ENCODE measurements at places on chromosomes 3 and 15.

GRCh38 chr3:46410669-46411068 lies 3.6 kb downstream of the CCRL2 start:
- DNase-seq, result no peak

- DNase-seq, result no peak
These were observed 66.3 kb downstream of the FHIT start for GRCh38 chr3:61184956-61185355.

DNA sequence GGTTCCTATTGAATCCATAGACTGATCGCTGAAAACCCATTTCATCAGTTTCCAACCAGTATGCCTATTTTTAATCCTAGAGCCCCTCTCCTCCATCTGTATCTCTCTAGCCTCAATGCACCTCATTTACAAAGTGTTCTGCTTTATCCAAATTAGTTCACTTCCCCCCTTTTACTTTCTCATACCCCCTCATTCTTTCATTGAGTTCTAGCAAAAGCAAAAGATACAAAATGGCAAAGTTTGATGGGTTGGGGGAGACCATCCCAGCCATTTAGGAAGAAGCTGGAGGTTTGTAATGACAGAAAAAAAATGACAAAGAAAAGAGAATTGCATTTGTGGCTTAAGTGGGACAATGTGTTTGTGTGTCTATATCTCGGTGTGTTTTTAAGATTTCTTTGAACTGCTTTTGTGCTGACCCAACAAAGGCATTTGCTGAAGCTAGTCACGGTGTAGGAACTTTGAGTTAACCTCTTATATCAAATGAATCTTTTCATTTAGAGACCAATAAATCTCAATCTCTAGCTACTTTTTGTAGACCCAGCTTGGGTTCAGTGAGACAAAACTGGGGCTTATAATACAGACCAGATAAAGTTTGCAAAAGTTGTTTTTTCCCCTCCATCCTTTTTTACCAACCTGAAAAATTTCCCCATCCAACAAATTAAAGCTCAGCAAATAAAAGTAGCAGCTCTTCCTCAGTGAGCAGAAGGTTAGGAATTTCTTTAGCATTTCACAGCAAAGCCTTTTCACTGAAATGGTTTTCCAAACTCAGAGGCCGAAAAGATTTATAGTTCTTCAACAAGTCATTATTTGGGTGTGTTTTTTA lies 18.7 kb downstream of the NR2F2 start:
- DNase-seq, result no peak

DNA sequence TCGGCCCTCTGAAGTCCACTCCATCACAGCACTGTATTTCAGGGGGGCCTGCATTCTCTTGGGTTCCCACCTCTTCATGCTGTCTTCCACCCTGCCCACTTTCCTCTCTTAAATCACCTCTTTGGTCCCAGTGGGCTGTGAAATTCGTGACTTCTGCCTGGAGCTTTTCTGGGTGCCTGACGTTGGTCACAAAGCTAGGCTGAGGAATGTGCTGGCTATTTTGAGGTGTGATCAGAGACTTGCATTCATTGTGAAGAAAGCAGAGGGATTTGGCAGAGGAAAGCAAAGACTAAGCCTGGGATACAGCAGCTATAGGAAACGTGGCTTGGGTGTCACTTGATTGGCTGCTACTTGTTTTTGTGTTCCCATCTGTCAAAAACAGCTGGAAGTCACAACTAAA lies 202.5 kb downstream of the SATB1 start:
- no peak for DNase-seq

DNA sequence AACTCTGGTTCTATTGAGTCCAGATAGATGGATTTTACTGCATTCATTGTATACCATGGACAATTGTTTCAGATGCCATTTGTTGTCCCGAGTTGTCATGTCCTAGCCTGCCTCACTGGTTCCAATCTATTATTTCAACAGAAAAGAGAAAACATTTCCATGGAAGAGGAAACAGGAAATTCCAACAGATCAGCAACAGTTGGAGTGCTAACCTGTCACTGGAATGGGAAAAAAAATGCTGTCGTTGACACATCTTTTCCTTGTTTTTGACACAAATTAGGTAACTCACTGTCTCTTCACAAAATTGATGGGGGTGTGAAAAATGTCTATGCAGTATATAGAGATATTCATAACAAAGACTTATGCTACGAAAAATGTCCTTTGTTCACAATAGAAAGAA lies 432.0 kb upstream of the TBL1XR1 start:
- no peak for DNase-seq

DNA sequence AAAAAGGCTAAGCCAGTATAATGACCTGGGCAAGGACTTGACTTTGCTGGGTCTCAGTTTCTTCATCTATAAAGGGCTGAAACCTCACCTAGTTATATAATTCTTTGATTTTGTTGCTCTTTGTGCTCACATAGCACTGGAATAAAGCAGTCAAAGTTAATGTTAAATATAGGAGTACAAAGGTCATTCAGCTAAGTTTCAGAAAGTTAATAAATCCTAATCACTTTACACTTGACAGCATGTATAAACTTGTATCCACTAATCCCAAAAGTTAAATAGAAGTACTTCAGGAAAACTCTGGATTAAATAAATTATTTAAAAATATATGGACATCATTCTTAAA lies 33.9 kb downstream of the PLCL2 start:
- DNase-seq, result no peak

- DNase-seq, result no peak
These were observed 36.7 kb downstream of the CFAP44 start for GRCh38 chr3:113404637-113405036.

DNA sequence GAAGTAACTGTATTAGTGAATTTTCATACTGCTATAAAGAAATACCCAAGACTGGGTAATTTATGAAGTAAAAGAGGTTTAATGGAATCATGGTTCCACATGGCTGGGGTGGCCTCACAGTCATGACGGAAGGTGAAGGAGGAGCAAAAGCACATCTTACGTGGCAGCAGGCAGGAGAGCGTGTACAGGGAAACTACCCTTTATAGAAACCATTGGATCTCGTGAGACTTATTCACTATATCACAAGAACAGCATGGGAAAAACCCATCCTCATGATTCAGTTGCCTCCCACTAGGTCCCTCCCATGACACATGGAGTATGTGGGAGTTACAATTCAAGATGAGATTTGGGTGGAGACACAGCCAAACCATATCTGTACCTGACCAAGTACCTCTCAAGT lies 812.3 kb upstream of the ALCAM start:
- DNase-seq, result no peak

- no peak for DNase-seq
These were observed 109.6 kb upstream of the TOPAZ1 start for GRCh38 chr3:44132061-44132460.

DNA sequence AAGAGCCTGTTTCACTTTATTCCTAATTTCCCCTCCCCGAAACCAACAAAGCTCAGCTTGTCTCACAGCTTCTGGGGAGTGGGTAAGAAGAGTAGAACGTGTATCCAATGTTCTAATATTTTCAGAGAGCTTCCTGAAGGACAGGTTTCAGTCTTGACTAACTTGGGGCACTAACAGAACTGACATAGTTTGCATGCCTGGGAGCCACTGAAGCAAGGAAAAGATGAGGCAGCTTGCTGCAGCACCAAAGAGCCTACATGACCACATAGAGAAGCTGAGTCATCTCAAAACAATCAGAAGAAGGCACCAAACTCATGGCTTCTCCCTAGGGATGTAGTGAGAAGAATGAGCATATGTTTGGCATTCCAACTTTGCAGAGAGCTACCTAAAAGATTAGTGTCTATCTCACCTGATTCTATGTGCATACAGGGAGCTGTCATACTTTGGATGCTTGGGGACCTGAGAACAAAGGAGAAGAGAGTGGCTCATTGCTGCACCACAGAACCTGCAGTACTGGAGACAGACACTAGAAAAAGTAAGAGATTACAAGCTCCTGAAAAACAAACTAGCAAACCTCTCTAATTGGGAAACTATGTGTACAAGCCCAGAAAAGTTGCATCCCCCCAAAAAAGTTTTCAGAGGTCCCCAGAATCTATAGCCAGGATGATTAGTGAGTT lies 86.9 kb downstream of the DCLK3 start:
- DNase-seq, result no peak

DNA sequence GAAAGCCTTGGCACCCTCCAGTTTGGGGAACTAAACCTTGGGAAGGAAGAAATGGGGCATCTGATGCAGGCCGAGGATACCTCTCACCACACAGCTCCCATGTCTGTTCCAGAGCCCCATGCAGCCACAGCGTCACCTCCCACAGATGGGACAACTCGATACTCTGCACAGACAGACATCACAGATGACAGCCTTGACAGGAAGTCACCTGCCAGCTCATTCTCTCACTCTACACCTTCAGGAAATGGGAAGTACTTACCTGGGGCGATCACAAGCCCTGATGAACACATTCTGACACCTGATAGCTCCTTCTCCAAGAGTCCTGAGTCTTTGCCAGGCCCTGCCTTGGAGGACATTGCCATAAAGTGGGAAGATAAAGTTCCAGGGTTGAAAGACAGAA lies 7.7 kb downstream of the MAP1A start:
- DNase-seq, result no peak

DNA sequence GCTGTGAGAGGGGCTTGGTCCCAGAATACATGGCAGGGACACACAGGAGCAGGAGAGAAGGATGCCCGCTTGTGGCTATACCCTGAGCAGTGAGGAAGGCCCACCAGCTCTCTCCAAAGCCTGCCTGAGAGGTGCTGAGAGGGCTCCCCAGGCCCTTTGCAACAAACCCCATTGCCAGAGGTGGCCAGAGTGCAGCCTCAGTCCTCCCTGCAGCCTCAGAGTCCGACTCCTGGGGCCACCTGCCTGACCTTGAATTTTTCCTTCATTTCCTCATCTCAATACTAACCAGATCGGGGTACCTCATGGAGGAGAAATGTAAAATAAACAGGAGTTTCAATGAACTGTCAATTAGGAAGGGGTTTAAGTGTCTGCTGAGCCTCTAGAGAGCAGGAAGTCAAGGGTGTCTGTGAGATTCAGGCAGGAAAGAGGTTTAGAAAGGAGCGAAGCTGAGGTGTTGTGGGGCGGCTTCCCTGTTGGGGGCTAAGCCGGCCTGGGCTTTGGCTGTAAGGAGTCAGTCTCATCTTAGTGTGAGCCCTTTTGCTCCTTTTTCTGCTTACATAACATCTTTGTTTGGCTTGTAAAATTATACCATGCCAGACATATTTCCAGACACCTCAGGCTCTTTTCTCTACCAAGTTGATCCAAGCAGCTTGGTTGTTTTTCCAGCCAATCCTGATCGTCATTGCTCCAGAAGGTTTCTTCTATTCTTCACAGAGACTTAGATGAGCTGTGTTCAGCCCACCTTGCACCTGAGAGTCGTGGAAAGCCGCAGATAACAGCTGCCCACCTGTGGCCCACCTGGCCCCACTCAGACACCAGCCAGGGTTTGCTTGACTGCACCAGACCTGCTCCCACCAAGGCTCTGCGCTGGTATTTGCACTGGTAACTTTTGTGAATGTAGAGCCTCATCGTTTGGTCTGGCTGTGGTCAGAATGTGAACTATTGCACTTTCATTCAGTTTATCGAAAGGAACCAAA lies 36.7 kb downstream of the CMTM7 start:
- DNase-seq, result no peak

- DNase-seq, result peak; percentile 40
These were observed 31.1 kb downstream of the FAM174B start for GRCh38 chr15:92624401-92624991.

- no peak for DNase-seq
These were observed 657.2 kb downstream of the MAGI1 start for GRCh38 chr3:65381496-65382010.

DNA sequence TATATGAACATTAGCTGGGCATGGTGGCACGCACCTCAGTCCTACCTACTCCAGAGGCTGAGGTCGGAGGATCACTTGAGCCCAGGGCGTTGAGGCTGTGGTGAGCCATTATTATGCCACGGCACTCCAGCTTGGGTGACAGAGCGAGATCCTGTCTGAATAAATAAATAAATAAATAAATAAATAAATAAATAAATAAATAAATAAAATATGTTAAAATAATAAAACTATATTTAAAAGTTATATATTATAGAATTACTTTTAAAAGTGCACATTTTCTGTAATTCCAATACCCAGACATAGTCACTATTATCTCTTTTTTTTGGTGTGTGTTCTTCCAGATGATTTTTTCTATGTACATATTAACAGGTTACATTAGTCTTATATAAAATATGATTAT lies 382.0 kb upstream of the ROBO2 start:
- no peak for DNase-seq

DNA sequence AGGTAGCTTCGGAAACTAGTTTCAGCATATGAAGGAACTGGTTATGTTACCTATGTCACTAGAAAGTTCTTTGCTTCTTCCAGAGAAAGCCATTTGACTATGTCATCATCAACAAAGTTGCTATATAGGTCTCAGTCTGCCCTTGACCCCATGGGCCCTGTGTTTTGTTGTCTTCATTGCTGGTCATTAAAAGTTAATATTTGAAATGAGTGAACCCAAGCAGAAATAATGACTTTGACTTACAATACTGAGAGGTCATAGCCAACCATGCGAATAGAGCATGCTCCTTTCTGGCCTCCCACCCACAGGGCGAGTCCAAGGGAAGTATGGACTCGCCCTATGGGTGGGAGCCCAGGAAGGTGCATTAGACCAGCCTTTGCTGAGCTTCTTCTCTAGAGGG lies 40.9 kb downstream of the APH1B start:
- no peak for DNase-seq

- DNase-seq, result no peak
These were observed 16.0 kb upstream of the SRP14 start for GRCh38 chr15:40054855-40055575.

- DNase-seq, result no peak
These were observed 240.9 kb upstream of the EIF1B start for GRCh38 chr3:40068636-40069035.

DNA sequence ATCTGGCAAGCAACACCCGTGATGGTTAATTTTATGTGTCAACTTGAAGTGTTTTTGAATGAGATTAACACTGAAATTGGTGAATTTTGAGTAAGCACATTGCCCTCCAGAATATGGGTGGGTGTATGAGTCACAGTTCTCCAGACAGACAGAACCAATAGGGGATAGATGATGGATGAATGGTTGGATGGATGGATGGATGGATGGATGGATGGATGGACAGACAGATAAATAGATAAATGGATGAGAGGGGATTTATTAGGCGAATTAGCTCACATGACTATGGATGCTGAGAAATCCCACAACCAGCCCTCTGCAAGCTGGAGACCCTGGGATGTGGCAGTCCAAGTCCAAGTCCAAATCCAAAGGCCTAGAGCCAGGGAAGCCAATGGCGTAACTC lies 5.4 kb upstream of the VWA5B2 start:
- no peak for DNase-seq

DNA sequence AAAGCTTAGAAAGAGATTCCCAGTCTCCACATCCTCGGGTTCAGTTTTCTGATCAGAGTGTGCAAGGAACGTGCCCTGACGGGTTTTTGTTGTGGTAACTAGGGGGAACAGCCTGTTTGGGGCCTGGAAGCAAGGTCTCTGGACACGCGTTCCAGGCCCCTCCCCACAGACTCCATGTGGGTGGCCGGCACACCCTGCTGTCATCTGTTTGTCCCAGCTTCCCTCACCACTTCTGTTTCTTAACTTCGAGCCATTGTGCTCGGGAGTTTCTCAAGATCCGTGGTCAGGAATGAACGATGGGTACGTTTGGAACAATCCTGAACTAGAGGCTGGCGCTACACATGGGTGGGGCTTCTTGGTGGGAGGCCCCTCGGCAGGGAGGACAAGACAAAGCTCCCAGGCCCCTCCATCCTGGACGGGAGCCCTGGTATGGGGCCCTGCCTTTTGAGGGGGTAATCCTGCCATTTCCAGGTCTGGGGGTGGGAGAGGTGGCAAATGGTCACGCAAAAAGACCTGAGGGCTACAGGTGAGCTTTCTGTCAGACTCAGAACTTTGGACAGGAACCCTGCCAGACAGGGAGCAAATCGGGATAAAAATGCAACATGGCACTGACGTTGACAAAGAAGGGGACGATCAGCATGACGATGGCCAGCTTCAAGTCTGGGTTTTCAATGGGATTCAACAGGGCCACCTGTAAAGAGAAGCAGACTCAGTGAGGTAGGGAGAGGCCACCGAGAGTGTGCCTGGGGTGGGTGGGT lies 8.5 kb upstream of the MUSTN1 start:
- DNase-seq, result no peak

All from glutamatergic neuron (in vitro differentiated cells).